ENCODE measurements at places on chromosomes 11 and 22.

- DNase-seq, result no peak
Observed at GRCh38 chr11:22065472-22065871, 127.4 kb upstream of the ANO5 start.

DNA sequence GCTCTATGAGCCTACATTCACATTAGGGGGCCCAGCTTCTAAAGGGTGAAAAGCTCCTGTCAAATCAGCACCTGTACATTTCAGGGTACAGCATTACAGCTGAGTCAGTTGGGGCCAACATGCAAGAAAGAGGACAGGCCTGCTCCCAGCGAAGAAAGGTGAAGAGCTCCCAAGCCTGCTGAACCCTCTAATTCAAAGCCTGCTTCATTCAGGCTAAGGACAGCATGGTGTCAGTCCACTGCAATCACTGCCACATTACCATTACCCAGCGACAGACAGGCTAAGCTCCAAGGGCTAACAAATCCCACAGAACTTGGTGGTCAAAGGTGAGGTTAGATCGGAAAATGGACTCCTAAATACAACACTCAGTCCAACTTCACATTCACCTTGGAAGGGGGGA lies 65.4 kb upstream of the CHRM4 start:
- no peak for DNase-seq

- no peak for DNase-seq
Observed at GRCh38 chr11:36724742-36725385, 126.8 kb upstream of the RAG2 start.

DNA sequence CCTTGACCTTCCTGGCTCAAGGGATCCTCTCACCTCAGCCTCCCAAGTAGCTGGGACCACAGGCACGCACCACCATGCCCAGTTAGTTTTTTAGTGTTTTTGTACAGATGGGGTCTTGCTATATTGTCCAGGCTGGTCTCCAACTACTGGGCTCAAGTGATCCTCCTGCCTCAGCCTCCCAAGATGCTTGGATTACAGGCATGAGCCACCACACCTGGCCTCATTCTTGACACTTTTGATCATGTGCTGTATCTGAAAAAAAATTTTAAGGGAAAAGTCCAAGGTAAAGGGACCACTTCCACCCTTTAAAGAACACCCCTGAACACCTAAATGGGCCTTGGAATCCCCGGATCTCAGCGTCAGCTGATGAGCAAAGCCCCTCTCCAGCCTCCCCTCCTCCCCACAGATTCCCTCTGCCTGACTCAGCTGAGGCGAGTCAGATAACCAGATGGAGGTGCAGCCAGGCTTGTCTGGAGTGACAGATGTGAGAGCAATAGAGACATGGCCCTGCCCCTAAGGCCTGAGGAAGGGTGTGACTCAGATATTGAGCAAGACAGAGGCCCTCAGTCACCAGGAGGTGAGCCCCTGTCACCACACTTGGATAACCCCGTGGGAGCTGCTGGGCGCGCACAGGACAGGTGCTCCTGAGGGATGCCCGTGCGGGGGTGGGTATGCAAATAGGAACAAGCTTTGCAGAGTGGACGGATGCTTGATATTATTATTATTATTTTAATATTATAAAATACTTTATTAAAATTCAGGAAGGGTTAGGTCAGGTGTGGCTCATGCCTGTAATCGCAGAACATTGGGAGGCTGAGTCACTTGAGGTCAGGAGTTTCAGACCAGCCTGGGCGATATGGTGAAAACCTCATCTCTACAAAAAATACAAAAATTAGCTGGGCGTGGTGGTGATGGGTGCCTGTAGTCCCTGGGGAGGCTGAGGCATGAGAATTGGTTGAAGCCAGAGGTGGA lies 5.0 kb upstream of the CCDC88B start:
- peak; percentile 87 for DNase-seq

- no peak for DNase-seq
Observed at GRCh38 chr11:47667135-47667534, 24.8 kb upstream of the MTCH2 start.

DNA sequence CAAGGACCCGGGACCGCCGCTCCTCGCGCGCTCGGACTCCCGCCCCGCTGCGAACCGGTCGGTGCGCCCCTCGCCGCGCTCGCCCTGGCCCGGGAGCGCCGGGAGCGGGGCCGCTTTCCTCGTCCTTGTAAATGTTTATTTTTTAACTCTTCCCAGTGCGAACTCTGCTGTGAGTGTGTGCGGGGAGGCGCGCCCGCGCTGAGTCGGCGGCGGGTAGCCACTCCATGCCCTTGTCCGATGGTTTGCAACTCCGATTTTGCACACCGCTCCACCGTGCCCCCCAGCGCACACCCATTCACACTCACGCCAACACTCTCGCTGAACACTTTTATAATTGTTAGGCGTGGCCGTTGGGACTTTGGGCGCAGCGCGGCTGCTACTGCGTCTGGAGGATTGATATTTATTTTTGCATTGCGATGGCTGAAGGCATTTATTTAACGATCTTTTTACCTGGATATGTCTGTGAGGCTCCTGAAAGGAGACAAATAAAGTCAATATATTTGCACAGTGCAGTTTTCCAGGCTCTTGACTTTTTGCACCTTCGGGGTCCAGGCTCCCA lies 1.0 kb downstream of the C11orf96 start:
- DNase-seq, result no peak

GRCh38 chr11:72144807-72145565 lies 9.5 kb downstream of the FOLR3 start:
- no peak for DNase-seq

DNA sequence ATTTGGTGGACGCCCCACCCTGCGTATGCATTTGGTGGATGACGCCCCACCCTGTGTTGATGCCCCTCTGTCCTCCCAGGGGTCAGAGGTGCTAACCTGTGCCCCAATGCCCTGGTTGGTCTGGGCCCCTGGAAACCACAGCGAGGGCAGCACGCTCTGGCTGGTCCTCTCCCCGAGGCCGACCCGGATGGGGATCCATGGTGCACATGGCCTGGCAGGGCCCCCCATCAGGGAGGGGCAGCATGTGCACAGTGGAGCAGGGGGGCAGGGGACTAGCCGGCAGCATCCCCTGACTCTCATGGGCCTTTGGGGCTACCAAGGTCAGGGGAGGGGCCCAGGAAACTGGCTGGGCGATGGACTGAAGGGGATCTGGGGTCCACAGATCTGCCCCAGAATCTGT lies 7.6 kb upstream of the MUC5AC start:
- DNase-seq, result no peak

- DNase-seq, result peak; percentile 80
Observed at GRCh38 chr11:27367881-27368280, 4.9 kb upstream of the CCDC34 start.

GRCh38 chr11:123425367-123425766 lies 4.7 kb upstream of the GRAMD1B start:
- no peak for DNase-seq

DNA sequence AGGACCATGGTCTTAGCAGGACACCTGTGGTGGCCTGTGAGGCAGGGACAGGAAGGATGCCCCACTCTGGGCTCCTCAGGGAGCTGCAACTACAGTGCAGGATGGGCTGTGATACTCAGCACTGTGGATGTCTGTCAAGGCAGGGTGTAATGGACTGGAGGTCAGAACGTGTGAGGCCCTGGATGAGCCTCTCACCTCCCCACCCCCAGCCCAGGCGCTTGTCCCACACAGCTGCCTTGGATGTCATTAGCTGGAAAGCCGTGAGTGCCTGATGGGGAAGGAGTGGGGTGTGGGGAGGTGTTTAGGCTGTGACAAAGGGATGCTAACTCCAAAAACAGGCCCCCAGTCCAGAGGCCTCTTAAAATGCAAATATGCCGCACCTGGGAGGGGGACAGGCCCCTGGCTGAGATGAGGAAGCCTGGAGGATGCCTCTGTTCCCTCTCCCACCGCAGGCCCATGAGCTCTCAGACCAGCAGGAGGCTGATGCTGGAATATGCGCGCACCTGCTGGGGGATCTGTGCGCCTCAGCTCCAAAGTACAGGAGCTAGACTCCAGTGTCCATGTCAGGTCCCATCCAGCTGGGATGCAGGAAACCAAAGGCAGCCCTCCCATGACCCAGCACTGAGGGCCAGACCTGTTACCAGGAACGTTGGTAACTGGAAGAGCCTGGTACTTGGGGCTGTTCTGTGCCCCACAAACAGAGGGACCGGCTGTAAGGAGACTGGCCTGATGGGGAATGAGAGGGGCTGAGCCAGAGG lies 25.1 kb downstream of the RSPH14 start:
- DNase-seq, result no peak

GRCh38 chr11:120200677-120201076 lies 10.2 kb upstream of the OAF start:
- no peak for DNase-seq

- DNase-seq, result no peak
Observed at GRCh38 chr22:45717789-45718188, 46.2 kb downstream of the ATXN10 start.

DNA sequence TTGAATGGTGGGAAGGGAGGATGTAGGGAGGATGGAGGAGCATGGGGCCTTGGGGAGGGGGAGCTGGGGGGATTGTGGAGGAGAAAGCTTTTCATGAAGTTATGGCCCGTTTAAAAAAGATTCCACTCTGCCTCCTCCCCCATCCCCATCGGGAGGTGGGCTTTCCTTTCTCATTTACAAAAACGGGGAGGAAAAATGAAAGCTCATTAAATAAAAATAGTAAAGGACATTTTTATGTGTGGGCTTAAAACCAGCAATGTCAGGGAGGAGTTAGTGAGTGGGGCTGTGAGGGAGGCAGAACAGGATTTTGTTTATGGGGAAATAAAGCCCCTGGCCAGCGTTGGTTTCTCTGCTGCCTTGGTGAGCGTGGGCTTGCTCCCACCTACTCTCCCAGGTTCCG lies 83.2 kb downstream of the ZBTB16 start:
- no peak for DNase-seq

DNA sequence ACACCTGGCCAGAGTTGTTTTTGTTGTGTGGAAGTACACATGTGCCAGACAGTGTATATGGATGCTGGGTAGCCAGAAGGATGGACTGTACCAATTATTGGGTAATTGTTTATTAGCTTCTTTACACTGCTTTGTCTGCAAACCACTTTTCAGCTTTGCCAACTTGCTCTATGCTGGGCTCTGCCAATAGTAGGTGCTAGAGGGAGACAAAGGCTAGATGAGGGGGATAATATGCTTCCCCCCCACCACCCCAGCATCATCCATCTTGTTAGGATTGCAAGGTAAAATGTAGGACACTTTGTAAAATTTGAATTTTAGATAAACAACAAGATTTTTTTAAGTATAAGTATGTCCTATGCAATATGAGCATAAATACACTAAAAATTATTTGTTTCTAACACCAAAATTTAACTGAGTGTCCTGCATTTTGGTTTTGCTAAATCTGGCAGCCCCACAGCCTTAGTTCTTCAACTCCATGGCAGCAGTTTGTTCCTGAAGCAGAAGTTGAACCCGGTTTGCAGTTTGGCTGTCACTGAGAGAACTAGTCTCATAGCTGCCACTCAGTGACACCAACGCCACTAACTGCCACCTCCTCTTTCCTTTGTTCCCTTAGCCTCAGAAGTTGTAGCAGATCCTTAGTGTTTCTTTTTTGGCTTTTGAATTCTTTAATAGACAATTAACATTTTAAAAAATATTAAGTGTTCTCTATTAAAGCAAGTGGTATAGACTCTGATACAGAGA lies 78.8 kb downstream of the CCDC81 start:
- no peak for DNase-seq

DNA sequence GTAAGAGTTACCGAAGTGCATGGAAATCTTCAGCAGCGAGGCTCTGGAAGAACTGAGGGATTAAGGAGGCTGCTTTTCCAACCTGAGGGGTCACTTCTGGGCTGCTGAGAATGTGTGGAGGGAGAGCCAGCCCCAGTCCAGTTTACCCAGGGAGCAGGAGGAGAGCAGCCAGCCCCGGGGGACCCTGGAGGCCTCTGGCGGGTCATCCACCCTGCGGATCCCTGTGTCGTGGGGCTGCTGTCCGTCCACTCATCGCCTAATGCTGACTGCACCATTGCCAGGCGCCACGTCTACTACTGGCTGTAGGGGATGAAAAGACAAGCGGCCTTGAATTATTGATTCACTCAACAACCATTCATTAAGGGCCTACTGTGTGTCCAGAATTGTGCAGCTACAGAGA lies 228.7 kb upstream of the TBCEL start:
- DNase-seq, result no peak

DNA sequence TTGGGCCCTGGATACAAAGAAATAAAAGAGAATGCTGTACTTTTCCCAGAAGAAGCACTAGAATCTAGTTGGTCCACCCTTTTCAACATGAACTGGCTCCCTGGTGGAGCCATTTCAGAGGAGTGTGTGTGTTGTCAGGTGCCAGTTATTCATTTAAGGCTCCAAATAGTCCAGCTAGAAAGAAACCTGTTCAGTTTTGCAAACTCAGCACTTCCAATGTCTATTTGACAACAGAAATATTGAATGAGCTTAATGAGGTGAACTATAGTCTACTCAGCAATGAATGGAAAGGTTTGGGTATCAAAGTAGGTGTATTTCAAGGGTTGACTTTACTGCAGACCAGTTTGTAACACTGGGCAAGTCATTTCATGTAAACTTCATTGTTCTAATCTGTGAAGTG lies 2.1 kb downstream of the OR8D1 start:
- DNase-seq, result peak; percentile 24

GRCh38 chr11:77710358-77710757 lies 72.8 kb upstream of the CLNS1A start:
- no peak for DNase-seq

- peak; percentile 85 for DNase-seq
Observed at GRCh38 chr22:46058091-46058420, 81.1 kb upstream of the WNT7B start.

DNA sequence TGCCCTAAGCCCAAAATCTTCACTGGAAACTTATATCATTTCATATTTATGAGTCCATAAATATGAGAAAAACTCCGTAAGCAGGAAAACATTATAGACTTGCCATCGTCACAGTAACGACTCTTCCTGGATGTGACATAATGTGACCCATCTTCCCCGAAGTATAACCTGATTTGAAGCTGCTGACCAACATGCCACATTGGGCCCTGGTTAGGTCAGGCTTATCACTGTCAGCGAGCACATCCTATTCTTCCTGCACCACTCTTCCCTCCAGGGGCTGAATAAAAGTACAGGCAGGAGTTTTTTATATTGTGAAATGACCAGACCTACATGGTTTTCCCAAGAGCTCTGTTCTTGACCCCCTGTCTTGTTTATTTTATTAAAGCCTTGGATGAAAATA lies 12.1 kb upstream of the BLID start:
- no peak for DNase-seq

GRCh38 chr11:113572136-113572735 lies 97.0 kb upstream of the DRD2 start:
- no peak for DNase-seq

DNA sequence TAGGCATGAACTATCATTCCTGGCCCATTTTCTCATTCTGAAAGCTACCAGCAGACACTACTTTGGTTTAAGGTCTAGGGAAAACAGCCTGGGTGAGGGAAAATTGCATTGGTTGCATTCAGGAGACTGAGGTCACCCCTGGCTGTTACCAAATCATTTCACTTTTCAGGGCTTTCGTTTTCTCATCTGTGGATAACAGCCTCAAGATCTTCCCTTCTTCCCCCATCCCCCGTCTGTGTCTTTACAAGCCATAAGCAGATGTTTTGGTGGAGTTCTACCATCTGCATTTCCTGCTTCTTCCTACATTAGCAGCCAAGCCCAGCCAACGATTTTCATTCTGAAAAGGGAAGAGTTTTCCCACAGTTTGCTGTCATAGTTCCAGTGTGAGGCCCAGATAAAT lies 130.4 kb downstream of the HIPK3 start:
- no peak for DNase-seq

All from DMS153 (cell line).